ENCODE measurements at places on chromosomes 5 and 9. TPM values are rescaled to one million over a fixed set of nuclear protein-coding genes. Genes with fewer than 3 reads are reported as not detected.
A peak's percentile ranks its signal among the peaks of the same experiment; 100 is the strongest.

PIP5KL1 gene
- 2.2 TPM for polyA plus RNA-seq

DOCK8 gene
- 11.2 TPM for polyA plus RNA-seq

GRCh38 chr9:127567035-127567729 lies 44.9 kb upstream of the STXBP1 start:
- DNase-seq: no peak

DNA sequence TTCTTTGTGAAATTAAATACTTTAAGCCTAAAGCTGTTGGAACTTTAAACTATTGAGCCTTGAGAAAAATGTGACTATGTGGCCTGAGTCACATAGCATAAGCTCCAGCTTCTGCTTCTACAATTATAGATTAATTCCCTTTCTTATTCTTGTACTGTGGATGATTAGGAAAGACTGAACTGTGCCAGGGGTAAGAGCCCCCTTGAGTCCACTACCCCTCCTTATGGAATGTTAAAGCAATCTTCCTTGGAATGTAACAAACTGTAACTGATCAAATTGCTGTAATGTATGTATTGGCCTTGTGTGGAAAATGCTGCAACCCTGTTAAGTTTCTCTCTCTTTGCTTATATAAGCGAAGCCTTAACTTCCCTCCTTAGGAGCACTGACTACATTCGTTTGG lies 273.2 kb downstream of the FAM170A start:
- no peak for DNase-seq

AMBP gene
- not detected for polyA plus RNA-seq

ECM2 gene
- 21.1 TPM for polyA plus RNA-seq

BHMT gene
- polyA plus RNA-seq: not detected

DNA sequence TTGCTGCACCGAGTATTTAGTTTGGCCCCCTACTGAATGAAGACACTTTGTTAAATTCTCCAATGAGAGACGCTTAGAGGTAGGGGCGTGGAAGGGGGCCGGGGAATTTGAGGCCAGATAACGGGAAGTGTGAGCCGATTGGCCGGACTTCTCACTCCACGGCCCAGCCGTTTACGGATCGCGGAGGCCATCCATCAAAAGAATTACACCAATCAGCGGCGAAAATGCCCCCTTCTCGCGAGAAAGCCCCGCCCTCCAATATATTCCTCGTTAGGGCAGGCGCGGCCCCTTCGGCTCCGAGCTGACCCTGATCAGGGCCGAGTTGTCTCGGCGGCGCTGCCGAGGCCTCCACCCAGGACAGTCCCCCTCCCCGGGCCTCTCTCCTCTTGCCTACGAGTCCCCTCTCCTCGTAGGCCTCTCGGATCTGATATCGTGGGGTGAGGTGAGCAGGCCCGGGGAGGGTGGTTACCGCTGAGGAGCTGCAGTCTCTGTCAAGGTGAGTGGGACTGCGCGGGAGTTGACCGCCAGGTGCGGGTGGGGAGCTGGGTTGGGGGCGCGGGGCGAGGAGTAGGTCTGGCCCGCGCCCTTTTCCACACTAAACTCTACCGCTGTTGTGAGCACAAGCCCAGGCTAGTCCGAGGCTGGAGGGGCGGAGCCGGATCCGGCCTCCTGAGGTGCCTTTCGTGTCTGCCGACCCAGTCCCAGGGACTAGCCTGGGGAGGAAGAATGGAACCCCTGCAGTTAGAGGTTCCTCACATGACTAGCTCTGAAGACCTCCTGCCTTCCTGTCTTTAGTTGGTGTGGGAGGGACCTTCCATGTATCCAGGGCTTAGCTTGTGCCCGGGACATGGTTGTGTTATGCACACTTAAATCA lies at the start of gene CCNG1:
Gene CCNG1 (plus strand): TSS at position 287 of the 874 bp plus-strand sequence. CDS start 1,662 bp downstream, outside the sequence.
- DNase-seq: peak; percentile 97

ARHGEF39 gene
- 3.7 TPM for polyA plus RNA-seq

GRCh38 chr5:119322312-119322947 lies 33.4 kb upstream of the TNFAIP8 start:
- no peak for DNase-seq

Measured in muscle of back (tissue), 13 donors.